ENCODE measurements at places on chromosomes 3 and 15.

DNA sequence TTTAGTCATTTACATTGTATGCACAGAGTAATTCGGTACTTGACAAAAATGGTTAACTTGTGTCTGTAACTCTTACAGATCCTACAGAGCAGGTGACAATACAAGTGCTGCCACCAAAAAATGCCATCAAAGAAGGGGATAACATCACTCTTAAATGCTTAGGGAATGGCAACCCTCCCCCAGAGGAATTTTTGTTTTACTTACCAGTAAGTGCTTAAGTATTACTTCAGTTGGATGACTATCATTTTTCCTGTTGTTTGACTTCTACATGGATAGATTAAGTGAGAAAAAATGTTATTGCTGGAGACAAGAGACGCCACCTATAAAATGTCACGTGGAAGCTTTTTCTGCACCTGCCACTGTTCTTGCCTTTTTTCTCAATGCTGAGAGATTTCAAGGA lies 173.2 kb downstream of the ALCAM start:
- no peak for DNase-seq

GRCh38 chr3:141797819-141798447 lies 34.7 kb downstream of the GRK7 start:
- no peak for DNase-seq

DNA sequence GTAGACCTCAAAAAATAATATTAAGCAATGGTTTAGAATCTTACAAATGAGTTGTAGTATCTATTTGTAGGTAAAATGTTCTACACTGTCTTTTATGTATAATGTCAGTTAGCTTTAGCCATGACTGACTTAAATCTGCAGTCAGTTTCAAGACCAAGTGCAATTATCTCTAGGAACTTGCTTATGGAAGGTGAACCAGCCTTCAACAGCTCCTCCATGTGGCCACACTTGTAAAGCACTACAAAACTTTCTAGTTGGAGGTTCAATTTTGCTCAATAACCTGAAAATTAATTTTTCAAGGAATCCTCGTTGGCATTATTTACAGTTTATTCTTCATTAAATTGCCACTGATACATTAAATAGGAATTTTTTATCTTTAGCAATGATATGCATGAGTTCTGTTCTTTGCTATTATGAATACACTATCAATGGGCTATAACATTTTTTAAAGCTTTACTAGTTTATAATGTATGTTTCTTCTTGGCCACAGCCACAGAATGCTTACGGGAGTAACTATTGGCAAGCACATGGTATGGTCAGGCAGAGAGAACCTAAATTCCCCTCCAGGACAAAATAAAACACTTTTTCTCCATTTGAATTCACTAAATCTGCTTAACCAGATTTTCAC lies 315.3 kb upstream of the UBE2E2 start:
- DNase-seq, result no peak

DNA sequence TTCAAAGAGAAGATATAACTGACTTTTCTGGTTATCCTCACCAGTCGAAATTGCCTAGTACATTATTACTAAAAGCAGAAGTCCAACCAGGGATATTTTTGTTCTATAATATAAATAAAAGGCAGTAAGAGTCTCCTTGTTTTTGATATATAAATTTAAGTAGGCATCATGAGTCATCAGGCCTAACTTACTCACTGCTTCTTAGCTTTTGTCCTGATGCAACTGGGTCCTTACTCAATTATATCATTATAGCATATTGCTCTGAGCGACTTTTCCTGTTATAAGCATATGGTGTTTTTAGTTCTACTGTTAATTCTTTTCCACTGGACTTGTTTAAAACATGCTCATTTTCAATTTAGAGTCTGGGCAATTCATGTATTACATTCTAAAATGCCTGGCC lies 910.1 kb downstream of the MCTP2 start:
- DNase-seq, result no peak

- no peak for DNase-seq
Observed at GRCh38 chr15:39556461-39556860, 24.4 kb upstream of the THBS1 start.

GRCh38 chr3:29693863-29694262 lies 413.0 kb downstream of the RBMS3 start:
- DNase-seq, result no peak

DNA sequence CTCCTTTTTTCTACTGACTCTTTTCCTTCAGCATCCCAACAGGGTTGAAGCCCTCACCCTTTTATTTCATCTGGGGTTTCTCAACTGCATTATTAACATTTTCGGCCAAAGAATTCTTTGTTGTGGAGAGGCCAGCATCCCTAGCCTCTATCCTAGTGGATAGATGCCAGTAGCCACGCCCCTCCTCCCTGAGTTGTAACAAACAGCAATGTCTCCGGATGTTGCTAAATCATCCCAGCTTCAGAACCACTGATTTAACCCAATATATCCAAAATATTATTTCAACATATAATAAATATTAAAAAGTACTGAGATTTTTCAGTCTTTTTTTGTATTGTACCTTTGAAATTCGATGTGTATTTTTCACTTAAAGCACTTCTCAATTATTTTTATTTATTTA lies 2.0 kb upstream of the RNF111 start:
- no peak for DNase-seq
